ENCODE measurements at places on chromosomes 7 and 10.

GRCh38 chr7:48031111-48031510, 2.2 kb upstream of the SUN3 start:
- no peak for DNase-seq

GRCh38 chr7:32941681-32942414, 15.4 kb upstream of the FKBP9 start:
- DNase-seq, result no peak

DNA sequence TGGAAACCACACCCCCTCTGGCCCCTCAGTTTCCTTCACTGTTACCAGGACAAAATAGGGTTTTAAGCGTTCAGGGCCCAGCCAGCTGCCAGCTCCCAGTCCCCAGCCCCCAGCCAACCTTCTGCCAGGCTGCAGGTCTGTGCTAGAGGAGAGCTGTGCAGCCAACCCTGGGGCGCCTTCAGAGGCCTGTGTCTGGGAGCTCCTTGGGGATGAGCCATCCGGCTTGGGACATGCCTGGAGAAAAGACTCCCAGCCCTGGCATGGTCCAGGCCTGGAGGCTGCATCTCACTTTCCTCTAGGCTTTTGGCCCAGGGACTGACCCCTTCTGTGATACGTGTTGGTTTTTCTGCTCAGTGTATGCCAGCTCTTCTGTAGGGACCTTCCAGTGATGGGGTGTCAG, 487.6 kb upstream of the MGMT start:
- DNase-seq, result no peak

GRCh38 chr7:81973117-81973516, 203.3 kb upstream of the HGF start:
- no peak for DNase-seq

DNA sequence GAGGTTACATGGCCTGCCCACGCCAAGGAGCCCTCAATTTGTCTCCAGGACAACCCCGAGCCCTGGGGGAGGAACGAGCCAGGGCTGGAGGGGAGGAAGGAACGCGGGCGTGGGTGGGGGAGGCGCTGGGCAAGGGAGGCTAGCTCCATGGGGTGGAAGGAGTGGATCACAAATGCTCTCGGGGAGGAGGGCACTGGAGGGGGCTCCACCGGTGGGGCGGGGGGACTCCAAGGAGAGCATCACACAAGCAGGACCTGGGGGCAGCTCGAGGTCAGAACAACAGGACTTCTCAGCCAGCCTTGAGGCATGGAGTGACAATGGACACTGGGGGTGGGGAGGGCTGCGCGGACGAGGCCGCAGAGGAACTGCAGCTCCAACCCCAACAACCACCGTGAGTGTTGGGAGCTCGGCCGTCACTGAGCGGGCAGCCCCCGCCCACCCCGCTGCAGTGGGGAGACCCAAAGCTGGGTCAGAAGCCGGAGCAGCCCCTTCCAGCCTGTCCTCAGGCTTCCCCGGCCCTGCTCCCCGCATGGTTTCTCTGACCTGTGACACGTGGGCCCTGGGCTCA, 41.1 kb downstream of the STK32C start:
- DNase-seq, result no peak
